DND-41 (cell line): ENCODE measurements at places on chromosomes 16 and 17.

- no peak for DNase-seq
Measured at GRCh38 chr16:72819345-72819744, 228.6 kb downstream of the ZFHX3 start.

DNA sequence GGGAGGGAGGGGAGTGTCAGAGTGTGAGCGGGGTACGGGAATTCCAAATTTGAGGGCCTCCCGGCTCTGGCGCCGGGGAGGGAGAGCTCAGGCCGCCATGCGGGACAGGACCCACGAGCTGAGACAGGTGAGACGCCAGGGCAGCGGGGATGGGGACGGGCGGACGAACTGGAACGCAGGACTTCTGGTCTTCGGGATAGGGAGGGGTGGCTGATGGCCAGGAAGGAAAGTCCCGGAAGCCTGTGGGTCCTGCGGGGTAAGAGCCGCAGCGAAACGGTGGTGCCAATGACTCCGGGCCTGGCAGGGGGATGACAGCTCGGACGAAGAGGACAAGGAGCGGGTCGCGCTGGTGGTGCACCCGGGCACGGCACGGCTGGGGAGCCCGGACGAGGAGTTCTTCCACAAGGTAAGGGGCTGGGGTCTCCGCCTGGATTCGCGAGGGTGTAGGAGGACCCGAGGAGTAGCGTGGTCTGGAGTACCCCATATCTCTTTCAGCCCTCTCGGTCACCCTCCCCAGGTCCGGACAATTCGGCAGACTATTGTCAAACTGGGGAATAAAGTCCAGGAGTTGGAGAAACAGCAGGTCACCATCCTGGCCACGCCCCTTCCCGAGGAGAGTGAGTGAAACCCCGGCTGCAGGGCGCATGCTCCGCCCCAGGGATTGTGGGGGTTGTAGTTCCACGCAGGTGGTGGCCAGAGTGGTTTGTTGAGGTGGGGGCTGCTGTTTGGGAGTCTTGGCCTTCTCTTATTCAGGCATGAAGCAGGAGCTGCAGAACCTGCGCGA lies 543 bp downstream of the STX4 start:
- peak; percentile 86 for DNase-seq

GRCh38 chr17:40538019-40538935 lies 27.0 kb downstream of the CCR7 start:
- peak; percentile 68 for DNase-seq

DNA sequence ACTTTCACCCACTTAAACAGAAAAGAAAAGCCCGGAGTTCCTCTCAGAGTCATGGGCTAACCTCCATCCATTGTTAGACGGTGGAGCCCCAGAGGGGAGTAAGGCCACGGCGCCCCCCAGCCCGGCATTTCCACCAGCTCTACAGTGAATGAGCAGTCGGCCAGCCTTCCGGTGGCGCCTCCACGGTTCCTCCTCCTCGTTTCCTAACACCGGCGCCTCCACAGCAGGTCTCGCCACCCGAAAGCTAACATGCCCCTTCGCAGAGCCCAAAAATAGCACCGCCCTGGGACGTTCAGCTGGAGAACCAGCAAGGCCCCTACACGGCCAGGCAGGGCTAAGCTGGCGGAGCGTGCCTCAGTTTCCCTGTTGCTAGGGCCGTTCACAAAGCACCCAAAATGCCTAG lies 858 bp downstream of the MMD start:
- peak; percentile 56 for DNase-seq

DNA sequence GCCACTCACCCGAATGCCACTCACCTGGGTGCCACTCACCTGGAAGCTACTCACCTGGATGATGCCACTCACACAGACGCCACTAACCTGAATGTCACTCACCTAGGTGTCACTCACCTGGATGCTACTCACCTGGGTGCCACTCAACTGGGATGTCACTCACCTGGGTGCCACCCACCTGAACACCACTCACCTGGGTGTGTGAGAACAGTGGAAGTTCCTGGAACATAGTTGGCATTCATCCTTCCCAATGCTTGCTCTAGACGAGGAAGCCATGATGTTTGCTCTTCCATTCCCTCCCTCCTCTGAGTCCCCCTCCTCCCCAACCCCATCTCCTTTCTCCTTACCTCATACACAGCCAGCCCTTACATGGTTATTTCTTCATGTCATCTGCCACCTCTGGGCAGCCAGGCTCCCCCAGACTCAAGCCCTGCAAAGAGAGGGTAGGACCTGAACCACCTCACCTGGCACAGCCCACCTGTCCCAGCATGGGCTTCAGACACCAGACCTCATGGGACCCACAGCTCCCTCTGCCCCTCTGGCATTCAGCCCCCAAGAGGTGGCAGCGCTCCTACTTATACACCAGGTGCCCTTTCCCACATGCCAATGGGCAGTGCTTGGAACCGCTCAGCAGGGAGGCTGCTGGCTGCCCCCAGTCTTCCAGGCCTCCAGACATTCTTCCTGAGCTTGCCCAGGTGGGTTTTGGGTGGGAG lies 171.8 kb upstream of the FOXF1 start:
- no peak for DNase-seq

- no peak for DNase-seq
Measured at GRCh38 chr17:75778861-75779249, 5.8 kb upstream of the UNK start.

GRCh38 chr16:58116081-58116480 lies 13.1 kb downstream of the CFAP20 start:
- no peak for DNase-seq

GRCh38 chr17:81954131-81955057 lies 6.6 kb downstream of the NOTUM start:
- no peak for DNase-seq

- DNase-seq = no peak
Measured at GRCh38 chr16:65658349-65658748, 536.5 kb upstream of the CDH11 start.
